Stimulated activated CD8-positive, alpha-beta memory T cell treated with anti-CD3 and anti-CD28 coated beads, Interleukin-4, amount 100 ng/mL, for 48 hours (primary cell): ENCODE measurements at places on chromosomes 11 and 22.

GRCh38 chr22:29300807-29301601 is 5.4 kb upstream of the GAS2L1 start:
- no peak for DNase-seq

DNA sequence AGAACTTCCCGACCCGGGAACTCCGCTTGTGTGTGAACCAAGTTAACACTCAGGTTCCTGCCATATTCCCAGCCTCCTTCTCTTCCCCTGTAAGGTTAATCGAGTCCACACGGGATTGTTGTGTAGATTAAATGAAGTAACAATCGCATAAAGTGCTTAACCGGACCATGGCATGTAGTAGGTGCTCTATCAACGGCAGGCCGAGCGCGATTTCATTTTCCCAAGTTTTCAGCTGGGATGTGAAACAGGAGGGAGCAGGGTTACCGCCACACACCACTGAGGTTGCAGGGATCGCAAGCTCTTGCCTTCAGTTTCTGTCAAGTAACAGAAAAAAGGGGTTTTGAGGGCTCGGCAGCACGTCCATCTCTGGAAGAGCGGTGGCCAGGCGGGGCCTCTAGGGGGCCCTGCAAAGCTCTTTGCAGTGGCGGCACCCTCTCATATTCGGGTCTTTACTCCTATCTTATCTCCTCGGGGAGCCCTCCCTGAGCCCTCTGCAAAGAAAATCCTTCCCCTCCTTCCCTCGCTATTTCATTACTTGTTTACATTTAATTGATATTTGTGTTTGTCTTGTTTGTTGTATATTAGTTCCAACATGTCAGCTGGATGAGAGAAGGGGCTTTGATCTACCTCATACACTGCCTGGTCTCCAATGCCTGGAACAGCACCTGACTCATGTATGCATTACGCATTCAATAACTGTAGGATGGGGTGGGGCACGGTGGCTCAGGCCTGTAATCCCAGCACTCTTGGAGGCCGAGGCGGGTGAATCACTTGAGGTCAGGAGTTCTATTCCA is 816 bp upstream of the PLEKHA7 start:
- DNase-seq = peak; percentile 32

GRCh38 chr22:33579448-33580093 is 340.7 kb downstream of the LARGE1 start:
- DNase-seq = peak; percentile 73

DNA sequence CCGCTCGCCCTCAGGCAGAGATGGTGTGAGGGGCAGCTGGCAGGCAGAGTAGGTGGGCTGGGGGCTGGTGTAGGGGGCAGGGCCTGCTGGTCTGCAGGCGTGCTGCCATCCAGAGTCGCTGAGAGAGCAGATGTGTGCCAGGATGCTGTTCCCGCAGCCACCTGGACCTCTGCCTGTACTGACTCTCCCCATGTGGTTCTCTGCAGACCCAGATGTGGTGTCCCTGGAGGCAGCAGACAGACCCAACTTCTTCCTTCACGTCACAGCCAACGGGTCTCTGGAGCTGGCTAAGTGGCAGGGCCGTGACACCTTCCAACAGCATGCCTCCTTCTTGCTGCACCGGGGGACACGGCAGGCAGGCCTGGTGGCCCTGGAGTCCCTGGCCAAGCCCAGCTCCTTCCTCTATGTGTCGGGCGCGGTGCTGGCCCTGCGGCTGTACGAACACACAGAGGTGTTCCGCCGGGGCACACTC is 58.6 kb downstream of the OTOG start:
- peak; percentile 8 for DNase-seq

DNA sequence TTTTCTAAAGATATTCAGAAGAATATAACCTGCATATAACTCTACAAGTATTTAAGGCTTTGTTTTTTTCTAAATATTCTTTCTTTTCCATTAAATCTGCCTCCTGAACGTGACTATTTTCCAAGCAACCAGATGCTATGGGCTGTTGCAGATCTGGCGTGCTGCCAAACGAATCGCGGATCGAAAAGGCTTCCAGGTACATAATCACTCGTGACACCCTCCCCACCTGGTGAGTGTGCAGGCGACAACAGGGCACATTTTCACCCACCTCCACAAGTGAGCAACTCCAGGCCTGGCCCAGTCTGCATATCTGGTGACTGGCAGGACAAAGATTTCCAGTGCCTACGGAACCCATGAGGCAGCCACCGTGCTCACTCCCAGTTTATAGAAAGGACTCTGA is 660.1 kb downstream of the OPCML start:
- DNase-seq = no peak

DNA sequence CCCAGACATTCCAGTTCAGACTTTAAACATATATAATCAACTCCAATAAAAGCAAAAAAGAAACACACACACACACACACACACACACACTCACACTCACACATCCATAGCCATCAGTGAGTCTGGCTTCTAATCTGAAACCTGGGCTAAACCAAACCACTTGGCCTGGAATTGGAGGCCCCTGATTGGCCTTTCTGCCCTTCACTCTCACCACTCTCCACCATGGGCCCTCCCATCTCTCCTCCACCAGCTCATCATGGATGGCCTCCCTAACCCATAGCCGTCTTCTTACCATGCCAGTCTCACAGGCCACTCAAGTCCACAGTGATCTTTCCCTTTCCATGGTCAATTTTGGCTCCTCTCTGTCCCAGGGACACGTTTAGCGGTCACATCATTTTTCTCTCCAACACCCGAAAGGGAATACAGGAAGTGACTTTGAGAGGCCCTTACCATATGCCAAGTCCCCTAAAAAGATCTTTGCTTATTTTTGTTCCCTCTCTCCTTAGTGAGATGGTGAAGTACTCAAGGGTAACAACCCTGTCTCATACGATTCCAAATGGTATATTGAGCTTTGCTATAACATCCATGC is 66.6 kb downstream of the ENDOD1 start:
- DNase-seq = no peak

DNA sequence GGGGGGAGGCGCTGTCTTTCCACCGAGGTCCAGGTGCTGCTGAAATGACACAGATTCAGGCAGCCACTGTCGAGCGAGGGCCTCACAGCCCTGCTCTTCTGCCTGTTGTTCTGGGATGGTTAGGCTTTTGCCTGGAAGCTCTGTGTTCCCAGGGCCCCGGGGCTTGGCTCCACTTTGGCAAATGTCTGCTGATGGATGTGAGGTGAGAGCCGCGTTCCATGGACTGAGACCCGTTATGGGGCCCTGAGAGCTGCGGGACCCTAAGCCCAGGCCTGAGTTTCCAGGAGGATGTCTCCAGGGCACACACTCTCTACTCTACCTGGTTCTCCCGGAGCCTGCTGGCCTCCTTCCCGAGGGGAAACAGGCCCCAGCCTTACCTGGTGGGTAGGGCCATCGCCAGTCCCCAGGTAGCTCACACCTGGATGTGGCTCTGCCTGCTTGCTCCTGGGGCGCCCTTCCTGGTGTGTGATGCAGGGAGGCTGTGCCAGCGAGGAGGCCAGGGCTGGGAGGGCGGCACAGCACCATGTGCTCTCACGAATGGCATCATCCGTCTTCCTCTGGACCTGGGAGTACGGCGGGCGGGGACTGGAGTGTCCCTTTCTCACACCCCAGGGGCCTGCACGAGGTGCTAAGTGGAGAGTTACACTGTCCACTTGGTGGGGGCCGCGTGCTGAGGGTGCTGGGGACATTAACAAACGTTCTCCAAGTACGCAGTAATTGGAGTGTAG is 435.5 kb downstream of the TBC1D22A start:
- DNase-seq = peak; percentile 12

GRCh38 chr11:4441515-4441914 is 7.6 kb upstream of the OR52K2 start:
- DNase-seq = no peak

DNA sequence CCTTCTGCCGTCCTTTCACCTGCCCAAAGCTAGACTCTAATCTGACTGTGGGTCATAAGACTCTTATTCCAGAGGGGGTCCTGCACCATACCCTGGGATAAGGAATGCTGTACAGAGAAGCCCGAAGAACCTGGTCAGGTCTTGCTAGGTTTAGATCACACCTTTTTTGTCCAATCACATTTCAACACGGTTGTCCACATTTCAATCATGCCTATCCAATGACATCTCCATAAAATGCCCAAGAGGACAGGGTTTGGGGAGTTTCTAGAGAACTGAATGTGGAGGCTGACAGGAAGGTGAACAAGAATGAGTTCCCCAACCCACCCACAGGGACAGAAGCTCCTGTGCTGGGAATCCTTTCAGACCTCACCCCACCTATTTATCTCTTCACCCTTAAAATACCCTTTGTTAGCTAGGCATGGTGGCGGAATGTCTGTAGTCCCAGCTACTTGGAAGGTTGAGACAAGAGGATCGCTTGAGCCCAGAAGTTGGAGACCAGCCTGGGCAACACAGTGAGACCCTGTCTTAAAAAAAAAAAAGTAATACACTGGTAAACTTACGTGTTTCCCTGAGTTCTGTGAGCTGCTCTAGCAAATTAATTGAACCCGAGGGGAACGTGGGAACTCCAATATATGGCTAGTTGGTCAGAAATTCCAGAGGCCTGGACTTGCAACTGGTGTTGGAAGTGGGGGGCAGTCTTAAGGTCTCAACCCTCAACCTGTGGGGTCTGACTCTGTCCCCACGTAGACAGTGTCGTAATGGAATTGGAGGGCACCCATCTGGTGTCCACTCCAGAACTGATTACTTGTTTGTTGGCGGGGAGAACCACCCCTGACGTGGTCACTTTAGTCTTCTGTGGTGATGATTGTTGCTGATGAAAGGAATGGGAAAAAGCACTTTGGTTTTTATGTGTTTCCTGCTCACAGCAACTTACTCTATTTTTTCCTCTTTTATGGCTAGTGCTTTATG is 17.8 kb downstream of the TCIRG1 start:
- no peak for DNase-seq

GRCh38 chr11:92325416-92325815 is 100.8 kb downstream of the FAT3 start:
- no peak for DNase-seq

GRCh38 chr22:22714600-22715335 is 70.4 kb downstream of the GGTLC2 start:
- DNase-seq = no peak

GRCh38 chr11:15930442-15931025 is 425.8 kb downstream of the SOX6 start:
- no peak for DNase-seq

GRCh38 chr11:105448703-105449079 is 161.2 kb upstream of the GRIA4 start:
- no peak for DNase-seq

GRCh38 chr11:636511-637332 is at the start of gene DRD4:
DRD4 (plus strand) TSS chr11:637269; CDS start chr11:637305, 36 bp downstream.
- DNase-seq = no peak

- peak; percentile 42 for DNase-seq
Observed at GRCh38 chr11:119509969-119510401, 87.0 kb upstream of the THY1 start.

GRCh38 chr11:74278721-74279161 is 32.7 kb downstream of the P4HA3 start:
- no peak for DNase-seq
